ENCODE measurements at places on chromosomes 12 and 14.

- DNase-seq: no peak
Measured at GRCh38 chr12:31834150-31834549, 105.3 kb upstream of the AMN1 start.

- DNase-seq: no peak
Measured at GRCh38 chr12:22121224-22121623, 75.2 kb downstream of the CMAS start.

DNA sequence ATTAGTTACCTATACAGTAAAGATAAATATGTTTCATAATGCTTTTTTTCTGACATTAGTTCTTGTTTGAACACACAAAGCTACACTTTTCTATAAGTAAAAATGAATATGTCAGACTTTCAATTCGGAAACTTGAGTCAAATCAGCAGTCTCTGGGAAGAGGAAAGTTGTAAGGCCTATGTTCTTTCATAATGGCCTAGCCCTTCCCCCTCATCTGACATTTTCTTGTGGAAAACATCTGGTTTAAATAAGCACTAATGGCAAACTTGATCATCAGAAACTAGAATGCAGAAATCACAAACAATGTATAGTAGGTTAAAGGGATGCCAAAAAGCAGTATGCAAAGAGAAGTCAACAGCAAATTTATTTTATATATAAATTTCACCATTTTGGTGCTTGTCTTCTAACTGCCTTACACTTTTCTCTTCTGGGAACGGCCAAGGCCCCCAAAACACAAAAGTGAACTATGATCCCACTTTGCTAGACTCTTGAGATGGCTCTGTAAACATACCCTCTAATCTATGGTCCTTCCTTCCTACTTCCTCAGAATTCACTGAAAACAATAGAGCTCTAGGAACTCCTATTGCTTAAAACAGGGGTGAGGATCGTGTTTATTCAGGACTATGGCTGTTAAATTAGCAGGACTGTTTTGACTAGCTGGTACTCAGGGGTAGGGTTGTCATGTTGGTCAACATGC is 444.1 kb downstream of the RAD51B start:
- no peak for DNase-seq

GRCh38 chr12:85476756-85477155 is 196.7 kb downstream of the ALX1 start:
- no peak for DNase-seq

DNA sequence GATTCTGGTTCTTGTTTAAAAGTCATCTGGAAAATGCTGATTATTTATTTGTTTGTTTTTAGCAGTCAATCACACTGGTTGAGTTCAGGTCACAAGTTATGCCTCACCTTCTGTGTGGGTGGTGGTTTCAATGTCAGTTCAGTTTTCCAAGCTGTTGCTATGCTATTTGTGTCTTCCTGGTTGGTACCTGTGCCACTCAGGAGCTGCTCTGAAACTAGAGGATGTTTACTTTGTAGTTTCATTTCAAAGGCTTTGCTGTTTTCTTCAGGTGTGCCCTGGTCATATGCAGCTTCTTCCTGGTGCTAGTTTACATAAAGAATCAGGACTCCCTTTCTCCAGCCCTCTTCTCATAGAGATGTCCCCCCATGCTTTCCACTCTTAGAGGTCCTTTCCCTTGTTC is 75.7 kb upstream of the PPP4R3A start:
- DNase-seq: no peak

GRCh38 chr12:82207556-82207955 is 150.6 kb downstream of the CCDC59 start:
- DNase-seq: peak; percentile 55

GRCh38 chr12:91937009-91937408 is 208.6 kb downstream of the BTG1 start:
- no peak for DNase-seq

DNA sequence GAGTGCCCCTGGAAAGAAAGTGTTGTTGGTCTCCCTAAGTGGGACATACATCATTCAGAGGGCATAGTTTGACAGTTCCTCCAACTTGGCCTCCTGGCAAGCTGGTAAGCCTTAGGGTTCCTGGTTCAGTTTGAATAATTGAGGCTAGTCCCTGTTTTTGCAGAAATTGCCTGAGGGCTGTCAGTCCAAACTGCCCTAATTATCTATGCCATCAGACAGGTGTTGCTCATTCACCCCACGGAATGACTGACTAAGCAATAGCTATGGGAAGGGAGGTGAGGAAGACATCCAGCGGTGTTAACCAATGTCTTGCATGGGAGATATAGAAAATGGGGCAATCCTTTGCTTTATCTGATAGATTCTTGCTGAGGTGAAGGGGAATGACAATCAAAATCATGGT is 37.6 kb downstream of the SPTSSA start:
- no peak for DNase-seq

DNA sequence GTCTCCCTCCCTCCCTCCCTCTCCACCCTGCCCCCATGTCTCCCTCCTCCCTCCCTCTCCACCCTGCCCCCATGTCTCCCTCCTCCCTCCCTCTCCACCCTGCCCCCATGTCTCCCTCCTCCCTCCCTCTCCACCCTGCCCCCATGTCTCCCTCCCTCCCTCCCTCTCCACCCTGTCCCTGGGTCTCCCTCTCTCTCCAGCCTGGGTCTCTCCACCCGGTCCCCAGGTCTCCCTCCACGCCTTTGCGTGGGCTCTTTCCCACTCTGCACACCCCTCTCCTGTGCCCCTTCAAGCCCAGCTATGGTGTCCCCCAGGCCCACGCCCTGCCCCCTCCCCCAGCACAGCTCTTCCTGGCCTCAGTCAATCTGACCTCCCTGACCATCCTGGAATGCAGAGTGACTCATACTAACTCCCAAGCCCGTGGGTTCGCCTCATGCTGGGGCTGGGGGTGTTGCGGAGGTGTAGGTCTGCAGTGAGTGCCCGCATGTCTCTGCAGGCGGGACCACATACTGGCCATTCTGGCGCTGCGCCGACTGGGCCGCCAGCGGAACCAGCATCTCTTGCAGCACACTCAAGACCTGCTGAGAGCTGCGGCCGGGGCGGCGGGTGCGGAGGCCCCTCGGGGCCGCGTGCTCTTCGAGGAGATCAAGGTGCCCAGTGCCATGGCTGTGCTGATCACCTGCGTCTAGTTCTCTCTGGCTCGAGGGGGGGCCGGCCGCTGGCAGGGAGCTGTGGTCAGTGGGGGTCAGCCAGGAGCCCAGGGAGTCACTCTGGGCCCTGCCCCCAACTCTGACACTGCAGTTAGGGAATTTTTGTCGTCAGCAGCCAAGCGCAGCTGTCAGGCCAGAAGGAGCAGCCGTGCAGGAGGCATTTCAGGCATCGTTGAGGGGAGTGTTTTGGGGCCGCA is 13.5 kb upstream of the TNFAIP2 start:
- DNase-seq: peak; percentile 64

GRCh38 chr14:33767586-33768457 is 183.1 kb downstream of the EGLN3 start:
- no peak for DNase-seq

GRCh38 chr12:124809391-124809790 is 54.3 kb downstream of the SCARB1 start:
- no peak for DNase-seq

DNA sequence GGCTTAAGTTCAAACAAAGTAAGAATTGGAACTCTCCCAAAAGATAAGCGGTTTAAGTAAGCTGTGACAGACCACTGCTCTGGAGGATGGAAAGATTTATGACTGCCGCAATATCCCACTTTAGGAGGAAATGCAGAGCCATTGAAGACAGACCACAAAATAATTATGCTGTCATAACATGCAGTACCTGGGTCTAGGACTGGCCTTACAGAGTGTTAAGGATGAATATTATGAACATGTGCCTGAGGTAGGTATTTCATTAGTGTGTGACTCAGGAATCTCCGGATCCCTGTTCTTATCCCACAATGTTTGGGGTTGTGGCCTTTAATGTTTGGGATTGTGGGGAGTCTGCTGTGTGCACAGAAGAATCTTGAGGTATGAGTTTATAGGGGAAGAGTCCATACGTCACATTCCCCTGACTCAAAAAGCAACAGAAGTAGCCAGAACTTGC is 114.9 kb downstream of the SAMD4A start:
- no peak for DNase-seq

DNA sequence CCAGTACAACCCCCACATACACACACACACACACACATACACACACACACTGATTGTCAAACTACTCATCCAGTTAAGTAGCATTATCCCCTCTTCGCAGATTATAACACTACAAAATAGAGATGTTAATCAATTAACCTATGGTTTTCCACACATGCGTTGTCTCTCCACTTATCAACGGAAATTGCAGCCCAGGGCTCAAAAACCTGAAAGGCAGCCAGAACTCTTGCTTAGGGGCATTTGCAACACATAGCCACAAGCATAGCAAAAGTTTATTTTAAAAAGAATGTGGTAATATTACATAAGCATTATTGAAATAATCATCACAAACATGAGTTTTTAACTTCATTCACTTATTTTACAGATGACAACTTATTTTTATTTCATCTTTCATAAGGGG is 265.8 kb downstream of the SLC16A7 start:
- no peak for DNase-seq

DNA sequence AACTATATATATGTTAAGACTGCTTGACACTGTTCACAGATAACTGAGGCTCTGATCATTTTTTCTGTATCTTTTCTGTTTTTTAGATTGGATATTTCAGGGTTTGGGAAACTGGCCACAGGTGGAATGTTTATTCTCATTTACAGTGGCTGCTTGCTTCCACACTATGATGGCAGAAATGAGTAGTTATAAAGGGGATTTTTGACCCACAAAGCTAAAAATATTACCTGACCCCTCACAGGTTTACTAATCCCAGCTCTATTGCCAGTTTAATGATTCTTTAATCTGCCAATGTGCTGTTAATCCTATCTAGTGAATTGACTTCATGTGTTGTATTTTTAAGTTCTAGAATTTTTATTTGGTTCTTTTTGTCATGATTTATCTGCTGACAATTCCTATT is 29.6 kb downstream of the ACADS start:
- DNase-seq: no peak

- no peak for DNase-seq
Measured at GRCh38 chr12:51692016-51692415, 101.0 kb downstream of the SCN8A start.

GRCh38 chr12:5960783-5961182 is 15.7 kb upstream of the ANO2 start:
- no peak for DNase-seq

GRCh38 chr12:103647267-103647666 is 60.2 kb downstream of the STAB2 start:
- DNase-seq: peak; percentile 78

DNA sequence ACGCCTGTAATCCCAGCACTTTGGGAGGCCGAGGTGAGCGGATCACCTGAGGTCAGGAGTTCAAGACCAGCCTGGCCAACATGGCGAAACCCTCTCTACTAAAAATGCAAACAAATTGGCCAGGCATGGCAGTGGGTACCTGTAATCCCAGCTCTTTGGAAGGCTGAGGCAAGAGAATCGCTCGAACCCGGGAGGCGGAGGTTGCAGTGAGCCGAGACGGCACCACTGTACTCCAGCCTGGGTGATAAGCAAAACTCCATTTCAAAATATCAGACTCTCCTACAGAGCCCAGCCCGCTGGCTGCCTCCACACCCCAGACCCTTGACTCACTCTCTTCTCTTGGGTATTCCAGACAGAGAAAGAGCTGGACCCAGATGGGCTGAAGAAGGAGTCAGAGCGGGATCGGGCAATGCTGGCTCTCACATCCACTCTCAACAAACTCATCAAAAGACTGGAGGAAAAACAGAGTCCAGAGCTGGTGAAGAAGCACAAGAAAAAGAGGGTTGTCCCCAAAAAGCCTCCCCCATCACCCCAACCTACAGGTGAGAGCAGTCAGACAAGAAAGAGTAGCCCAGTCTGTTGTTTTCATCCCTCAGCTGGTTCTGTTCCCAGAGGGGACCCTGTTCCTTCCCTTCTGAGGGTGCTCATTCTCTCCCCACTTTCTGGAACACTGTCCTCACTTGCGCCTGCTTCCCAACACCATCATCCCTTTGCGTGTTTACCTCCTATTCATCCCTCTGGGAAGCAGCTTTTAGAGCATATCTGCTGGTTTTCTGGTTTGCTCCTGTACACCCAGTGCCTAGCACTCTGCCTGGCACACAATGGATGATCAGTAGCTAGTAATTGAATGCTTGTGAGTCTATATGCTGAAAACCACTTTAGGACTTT is 19.7 kb downstream of the AGAP2 start:
- DNase-seq: no peak

DNA sequence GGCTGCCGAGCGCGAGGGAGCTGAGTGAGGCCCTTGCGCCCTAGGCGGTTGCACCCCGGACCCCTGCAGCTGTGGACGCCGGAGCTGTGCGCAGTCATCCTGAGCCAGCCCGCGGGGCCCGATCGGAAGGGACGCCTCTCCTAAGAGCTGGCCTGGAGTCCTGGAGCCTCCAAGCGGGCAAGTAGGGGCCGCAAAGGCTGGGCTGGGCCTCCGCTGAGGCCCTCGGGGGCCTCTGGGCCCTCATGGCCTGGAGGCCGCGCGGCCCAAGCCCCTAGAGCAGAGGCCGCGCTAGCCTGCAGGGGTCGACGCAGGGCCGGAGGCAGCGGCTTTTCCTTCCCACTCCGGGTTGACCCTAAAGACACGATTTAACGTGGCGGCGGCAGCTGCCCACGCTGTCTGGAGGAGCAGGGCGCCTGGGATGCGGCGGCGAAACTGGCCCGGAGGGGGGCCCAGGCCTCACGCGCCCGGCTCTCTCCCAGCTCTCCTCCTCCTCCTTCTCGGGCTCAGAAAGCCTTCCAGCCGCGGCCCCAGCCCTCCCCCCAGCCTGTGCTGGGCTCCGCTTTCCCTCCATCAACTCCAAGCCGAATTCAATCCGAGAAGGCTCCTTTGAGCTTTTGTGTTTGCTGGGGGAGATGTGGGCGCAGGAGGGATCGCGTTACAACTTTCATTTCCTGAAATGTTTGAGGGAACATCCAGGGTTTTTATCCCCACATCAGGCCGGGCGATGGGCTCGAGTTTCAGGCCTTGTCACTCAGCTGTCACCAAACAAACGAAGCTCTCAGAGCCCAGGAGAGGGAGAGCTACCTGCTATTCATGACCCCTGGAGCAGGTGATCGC is 11.6 kb downstream of the SIX1 start:
- no peak for DNase-seq

DNA sequence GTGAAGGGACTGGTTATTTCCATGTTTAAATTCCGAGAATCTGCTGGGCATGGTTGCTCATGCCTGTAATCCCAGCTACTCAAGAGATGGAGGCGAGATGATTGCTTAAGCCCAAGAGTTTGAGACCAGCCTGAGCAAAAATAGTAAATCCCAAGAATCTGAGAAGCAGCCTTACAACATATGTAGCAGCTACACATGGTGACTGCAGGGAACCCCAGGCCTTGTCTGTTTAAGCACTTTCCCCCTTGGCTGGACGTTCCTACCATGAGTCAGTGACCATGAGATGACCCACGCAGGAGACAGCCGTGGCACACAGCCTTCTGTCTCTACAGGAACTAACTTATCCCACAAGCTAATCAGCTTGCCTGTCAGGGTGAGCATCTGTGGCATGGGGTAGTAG is 5.5 kb upstream of the SLC24A4 start:
- peak; percentile 13 for DNase-seq

GRCh38 chr14:73753124-73753886 is 39.1 kb upstream of the PNMA1 start:
- DNase-seq: no peak
